ENCODE measurements at places on chromosomes 6 and 20. TPM values are rescaled to one million over a fixed set of nuclear protein-coding genes. Genes with fewer than 3 reads are reported as not detected.

DNA sequence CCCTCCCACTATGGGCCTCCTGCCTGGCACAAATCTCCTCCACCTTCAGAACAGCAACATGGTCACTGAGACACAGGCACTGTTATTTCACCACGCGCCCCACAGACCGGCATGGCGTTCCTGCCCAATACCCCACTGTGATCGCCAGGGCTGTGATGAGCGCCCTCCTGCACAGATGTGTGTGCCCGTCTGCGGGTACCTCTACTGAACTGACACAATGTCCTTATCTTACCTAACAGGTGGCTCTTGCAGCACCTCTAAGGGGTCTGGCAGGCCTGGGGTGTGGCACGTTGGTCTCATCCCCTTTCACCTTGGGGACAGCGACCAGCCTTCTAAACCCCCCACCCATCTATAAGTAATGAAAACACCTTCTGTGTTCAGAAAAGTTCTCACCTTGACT, 64.2 kb downstream of the STAU1 start:
- no peaks in the 10 kb centered on the region for H3K27me3 ChIP-seq
- H3K4me1 ChIP-seq: peaks cover 6% of the 10 kb centered on the region
- H3K27ac ChIP-seq: no peak overlapping the region
- H3K4me3 ChIP-seq: no peak overlapping the region
- H3K36me3 ChIP-seq: peaks cover 83% of the 10 kb centered on the region
- no peak for DNase-seq

- peaks cover 22% of the 10 kb centered on the region for H3K4me1 ChIP-seq
- no peaks in the 10 kb centered on the region for H3K27me3 ChIP-seq
These were observed 271.4 kb downstream of the EYA4 start for GRCh38 chr6:133512410-133513016.

DNA sequence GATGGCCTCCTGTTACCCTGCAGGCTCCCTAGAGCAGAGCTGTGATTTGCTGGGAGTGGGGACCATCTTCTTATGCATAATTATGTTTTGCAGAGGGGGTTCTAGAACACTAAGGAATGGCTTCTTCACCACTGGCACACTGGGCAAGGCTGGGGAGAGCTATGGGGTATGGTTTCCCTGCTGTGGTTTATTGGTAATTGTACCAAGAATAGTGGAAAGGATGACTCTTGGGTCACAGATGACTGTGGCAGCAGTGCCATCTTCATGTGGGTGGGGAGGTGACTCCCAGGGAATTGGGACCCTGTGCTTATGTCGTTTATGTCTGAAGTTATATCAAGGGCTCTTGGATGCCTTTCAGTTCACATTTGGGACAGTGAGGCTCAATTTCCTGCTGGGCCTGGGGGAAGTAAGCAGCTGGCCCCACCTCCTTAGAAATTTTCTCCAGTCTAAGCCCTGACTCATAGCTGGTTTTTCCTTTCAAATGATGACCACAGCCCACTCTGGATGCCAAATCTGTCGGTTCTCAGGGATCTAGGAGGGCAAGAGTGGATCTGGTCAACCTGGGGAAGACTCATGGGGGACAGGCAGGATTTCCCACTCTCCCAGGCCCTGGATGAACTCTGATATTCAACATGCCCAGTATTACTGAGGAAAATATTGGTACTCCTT, 230.8 kb downstream of the LRFN2 start:
- no peak overlapping the region for H3K4me3 ChIP-seq
- DNase-seq: no peak
- no peaks in the 10 kb centered on the region for H3K4me1 ChIP-seq

GRCh38 chr6:129059650-129060049, 176.7 kb downstream of the LAMA2 start:
- no peak overlapping the region for H3K4me3 ChIP-seq
- no peak overlapping the region for H3K27ac ChIP-seq
- DNase-seq: no peak
- peaks cover 15% of the 10 kb centered on the region for H3K27me3 ChIP-seq
- H3K4me1 ChIP-seq: no peaks in the 10 kb centered on the region
- no peaks in the 10 kb centered on the region for H3K36me3 ChIP-seq

GRCh38 chr20:61573415-61574305, 321.6 kb downstream of the CDH4 start:
- H3K36me3 ChIP-seq: no peaks in the 10 kb centered on the region
- no peaks in the 10 kb centered on the region for H3K4me1 ChIP-seq
- H3K4me3 ChIP-seq: no peak overlapping the region
- no peak overlapping the region for H3K27ac ChIP-seq

GRCh38 chr20:24936526-24937407, 12.3 kb upstream of the CST7 start:
- DNase-seq: no peak
- no peak overlapping the region for H3K27ac ChIP-seq
- H3K4me1 ChIP-seq: no peaks in the 10 kb centered on the region
- H3K36me3 ChIP-seq: no peaks in the 10 kb centered on the region

GRCh38 chr6:146931214-146931613, 273.0 kb upstream of the STXBP5 start:
- H3K27me3 ChIP-seq: no peaks in the 10 kb centered on the region
- no peak overlapping the region for H3K27ac ChIP-seq
- DNase-seq: no peak
- H3K36me3 ChIP-seq: no peaks in the 10 kb centered on the region

DNA sequence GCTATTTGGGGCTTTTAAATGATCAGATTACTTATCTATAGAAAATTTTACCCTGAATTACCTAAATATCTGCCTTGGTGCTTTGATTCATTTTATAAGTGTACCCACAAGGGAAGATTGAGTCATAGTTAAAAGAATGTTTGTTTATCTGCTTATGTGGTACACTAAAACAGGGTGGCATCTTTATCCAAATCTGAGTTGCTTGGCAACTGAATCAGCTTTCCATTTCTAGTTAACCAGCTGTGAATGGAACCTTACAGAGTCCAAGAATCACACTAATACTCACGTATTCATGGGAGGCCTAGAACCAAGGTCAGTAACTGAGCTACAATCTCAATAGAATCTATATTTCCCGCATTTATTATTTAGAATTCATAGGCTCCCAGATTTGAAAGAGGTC, 44.0 kb upstream of the CAP2 start:
- no peak overlapping the region for H3K27ac ChIP-seq
- DNase-seq: no peak
- H3K36me3 ChIP-seq: no peaks in the 10 kb centered on the region
- H3K4me3 ChIP-seq: no peak overlapping the region
- no peaks in the 10 kb centered on the region for H3K4me1 ChIP-seq

GRCh38 chr6:105364243-105364642, 38.6 kb downstream of the PREP start:
- DNase-seq: no peak
- H3K27me3 ChIP-seq: no peaks in the 10 kb centered on the region
- H3K4me3 ChIP-seq: no peak overlapping the region
- H3K27ac ChIP-seq: no peak overlapping the region
- peaks cover 47% of the 10 kb centered on the region for H3K36me3 ChIP-seq
- H3K4me1 ChIP-seq: peaks cover 20% of the 10 kb centered on the region

DNA sequence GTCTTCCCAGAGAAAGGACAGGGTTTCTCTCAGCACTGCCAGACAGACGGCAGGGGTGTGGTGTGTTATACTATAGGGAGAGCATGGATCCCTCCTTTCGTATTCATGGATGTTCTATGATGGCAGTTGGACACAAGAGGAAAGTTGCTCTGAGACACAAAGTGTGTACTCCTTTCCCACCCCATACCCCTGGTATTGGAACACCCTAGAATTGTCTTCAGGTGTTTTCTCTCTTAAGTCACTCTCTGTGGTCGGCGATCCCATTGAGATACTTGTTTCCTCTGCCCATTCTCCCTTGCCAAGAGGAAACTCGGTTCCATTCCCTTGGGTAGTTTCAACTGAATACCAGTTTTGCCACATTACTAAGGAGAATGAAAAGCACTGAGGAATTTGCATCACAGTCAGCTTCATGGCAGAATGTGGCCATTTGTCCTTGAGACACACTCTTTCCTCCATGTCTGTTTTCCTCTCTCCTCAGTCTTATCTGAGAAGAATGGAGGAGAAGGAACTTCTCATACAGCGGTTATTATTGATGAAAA, 53.4 kb downstream of the RNF182 start:
- H3K4me3 ChIP-seq: no peak overlapping the region
- no peaks in the 10 kb centered on the region for H3K4me1 ChIP-seq
- DNase-seq: no peak

- H3K4me3 ChIP-seq: no peak overlapping the region
- H3K36me3 ChIP-seq: no peaks in the 10 kb centered on the region
- H3K27me3 ChIP-seq: no peaks in the 10 kb centered on the region
These were observed 27.4 kb upstream of the STXBP5 start for GRCh38 chr6:147176795-147177194.

DNA sequence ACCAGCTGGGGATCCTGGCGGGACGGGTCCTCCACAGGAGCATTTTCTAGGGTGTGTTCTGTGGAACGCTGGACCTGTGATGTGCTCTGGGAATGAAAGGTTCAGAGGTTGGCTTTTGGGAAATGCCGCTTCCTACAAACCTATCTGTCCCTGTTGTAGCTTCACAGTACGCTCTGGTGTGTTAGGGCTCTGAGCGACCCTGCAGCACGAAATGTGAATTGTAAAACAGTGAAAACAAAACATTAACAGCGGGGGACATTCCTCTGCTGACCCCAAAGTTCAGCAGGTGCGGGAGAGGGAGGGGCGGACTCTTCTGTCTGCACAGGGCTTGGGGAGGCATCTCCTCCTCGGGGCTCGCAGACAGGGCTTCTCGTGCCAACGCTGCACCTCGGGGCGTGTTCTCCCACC, 155.9 kb downstream of the NRN1 start:
- peaks cover 72% of the 10 kb centered on the region for H3K27me3 ChIP-seq
- no peaks in the 10 kb centered on the region for H3K4me1 ChIP-seq
- no peaks in the 10 kb centered on the region for H3K36me3 ChIP-seq
- DNase-seq: no peak
- peak overlapping the region; percentile 49 for H3K4me3 ChIP-seq
- H3K27ac ChIP-seq: no peak overlapping the region

The NUP153 gene
- 36.3 TPM for total RNA-seq

The KCNQ5 gene
- total RNA-seq: 0.10 TPM

The IRF4 gene
- not detected for total RNA-seq

The SLC26A8 gene
- 0.10 TPM for total RNA-seq

Data from Calu3 (cell line).